NCI-H1417 treated with DMSO at 0.1 percent for 48 hours (cell line): ENCODE measurements at places on chromosomes 4 and X.

GRCh38 chr4:12270546-12270945, 841.9 kb upstream of the HS3ST1 start:
- DNase-seq, result no peak

- DNase-seq, result no peak
Observed at GRCh38 chr4:56666279-56666678, 14.8 kb downstream of the HOPX start.

GRCh38 chr4:165151734-165152133, 39.1 kb upstream of the TMEM192 start:
- no peak for DNase-seq

GRCh38 chr4:113637363-113637762, 124.2 kb downstream of the CAMK2D start:
- DNase-seq, result no peak

- no peak for DNase-seq
Observed at GRCh38 chrX:123088331-123088730, 95.7 kb upstream of the GRIA3 start.

DNA sequence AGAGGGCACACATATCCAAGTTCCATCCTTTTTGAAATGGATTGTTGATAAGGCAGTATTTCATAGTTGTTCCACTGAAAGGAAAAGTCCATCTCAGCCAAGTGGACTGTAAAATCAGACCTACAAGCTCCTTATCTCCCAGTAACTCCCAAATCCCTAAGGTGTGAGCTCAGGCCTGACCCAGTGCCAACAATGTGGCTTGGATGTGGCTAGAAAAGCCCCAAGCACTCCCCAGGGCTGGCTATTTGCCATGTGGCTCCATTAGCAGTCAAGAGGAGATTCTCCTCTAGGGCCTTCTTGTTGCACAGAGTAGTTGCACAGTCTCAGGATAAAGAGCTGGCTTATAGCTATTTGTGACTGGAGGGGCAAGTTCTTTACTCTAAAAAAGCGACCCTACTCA, 25.0 kb upstream of the DGKK start:
- no peak for DNase-seq

GRCh38 chr4:125762537-125762936, 447.8 kb downstream of the FAT4 start:
- DNase-seq, result no peak

- no peak for DNase-seq
Observed at GRCh38 chrX:20513185-20513584, 246.5 kb upstream of the RPS6KA3 start.

GRCh38 chr4:85595098-85595775, 120.3 kb downstream of the ARHGAP24 start:
- no peak for DNase-seq

- no peak for DNase-seq
Observed at GRCh38 chr4:121554382-121554781, 142.4 kb downstream of the ANXA5 start.

GRCh38 chr4:55013431-55013955, 111.9 kb downstream of the KDR start:
- DNase-seq, result no peak

- DNase-seq, result no peak
Observed at GRCh38 chrX:107978707-107979307, 3.4 kb downstream of the TEX13B start.

DNA sequence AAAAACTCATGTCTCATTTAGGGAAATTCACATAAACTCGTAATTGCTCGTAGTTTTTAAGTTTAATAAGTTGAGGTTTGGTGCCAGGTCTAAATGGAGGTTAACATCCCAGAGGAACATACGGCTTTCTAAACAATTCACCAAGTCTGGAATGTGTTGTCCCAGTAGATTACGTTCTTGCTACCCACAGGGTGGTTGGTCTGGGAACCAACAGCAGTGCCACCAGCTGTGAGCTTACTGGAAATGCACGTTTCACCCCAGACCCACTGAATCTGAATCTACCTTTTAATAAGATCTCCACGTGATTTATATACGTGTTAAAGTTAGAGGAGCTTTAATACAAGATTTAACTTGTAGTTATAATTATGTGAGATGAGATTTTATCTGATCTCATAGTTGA, 134.3 kb downstream of the BMPR1B start:
- DNase-seq, result no peak

DNA sequence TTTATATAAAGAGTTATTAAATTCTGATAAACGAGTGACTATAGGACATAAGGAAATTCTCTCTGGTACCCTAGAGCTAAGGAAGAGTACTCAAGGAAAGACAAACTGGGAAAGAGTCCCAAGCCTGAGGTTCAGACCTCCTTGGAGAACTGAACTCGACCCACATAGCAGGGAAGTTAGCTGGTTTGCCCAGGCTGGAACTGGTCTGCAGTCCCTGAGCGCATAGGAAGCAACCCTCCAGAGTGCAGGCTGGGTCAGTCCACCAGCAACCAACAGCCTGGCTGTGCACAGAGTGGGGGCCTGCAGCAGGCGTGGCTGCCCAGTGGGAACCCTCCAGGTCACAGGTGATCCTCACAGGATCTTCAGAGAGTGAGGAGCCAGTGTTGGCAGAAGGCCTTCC, 114.1 kb downstream of the SOWAHB start:
- no peak for DNase-seq

DNA sequence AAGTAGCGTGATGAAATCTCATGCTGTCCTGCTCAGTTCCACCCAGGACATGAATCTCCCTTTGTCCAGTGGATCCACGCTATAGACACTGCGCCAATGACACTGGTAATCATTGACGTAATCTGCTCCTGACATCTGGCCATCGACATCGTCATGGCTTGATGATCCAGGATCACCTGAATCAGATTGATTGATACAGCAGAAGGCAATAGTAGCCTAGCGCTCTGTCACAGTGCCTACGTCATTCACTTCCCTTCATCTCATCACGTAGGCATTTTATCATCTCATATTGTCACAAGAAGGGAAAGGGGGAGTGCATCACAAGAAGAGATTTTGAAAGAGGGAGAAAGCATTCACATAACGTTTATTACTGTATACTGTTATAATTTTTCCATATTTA, 68.8 kb downstream of the STK32B start:
- DNase-seq, result no peak

DNA sequence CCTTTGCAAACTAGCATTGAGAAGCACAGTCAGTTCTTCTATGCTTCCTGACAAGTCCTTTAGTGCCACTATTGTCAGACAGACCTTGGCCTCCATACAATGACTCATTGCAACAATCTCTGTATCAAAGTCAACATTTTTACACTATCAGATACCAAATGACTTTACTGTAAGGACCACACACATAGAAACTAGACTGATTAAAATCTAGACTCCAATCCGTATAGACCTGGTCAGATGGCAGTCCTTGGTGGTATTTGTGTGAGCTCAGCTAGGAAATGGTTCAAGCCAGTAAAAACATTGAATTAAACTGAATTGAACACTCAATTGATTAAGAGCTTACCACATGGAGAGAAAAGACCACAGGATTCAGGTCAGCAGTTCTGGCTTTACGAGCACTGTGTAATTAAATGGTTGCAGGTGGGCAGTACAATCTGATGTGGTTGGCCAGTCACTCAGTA, 549.8 kb upstream of the LCORL start:
- DNase-seq, result no peak

- no peak for DNase-seq
Observed at GRCh38 chr4:176774852-176775251, 17.9 kb downstream of the VEGFC start.

GRCh38 chr4:187576751-187577150, 418.8 kb upstream of the ZFP42 start:
- DNase-seq, result no peak

DNA sequence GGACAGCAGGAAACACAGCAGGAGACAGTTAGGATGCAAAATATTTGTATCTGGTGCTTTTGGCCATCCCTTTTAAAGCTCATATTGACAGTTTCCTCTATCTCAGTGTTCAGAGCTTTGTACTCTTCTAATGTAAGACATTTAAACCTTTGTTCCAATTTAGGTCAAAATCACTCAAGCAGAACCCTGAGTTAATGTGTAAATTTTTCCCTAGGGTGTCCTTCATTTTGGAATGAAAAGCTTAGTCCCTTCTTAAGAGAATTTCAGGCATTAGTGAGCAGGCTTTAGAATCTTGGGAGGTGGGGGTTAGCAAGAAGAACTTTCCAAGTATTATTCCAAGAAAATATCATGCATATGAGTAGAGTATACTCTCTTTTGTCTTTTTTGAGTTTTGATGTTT, 188.7 kb downstream of the GBA3 start:
- no peak for DNase-seq

GRCh38 chr4:174256277-174256713, 27.2 kb downstream of the FBXO8 start:
- no peak for DNase-seq

DNA sequence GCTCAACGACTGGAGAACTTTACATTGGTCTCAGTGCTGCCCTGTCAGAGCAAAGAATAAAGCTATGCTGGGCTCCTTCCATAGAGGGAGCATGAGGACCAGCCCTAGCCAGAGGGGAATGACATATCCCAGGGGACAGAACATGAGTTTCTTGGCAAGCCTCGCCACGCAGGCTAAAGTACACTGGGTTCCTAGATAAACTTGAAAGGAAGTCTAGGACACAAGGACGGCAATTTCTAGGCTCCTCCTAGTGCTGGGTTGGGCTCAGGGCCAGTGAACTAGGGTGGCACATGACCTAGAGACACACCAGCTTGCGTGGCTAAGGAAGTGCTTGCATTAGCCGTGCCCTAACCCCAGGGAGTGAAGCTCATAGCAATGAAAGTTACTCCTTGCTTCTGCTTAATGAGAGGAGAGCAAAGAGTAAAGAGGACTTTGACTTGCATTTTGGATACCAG, 141.0 kb downstream of the MAB21L2 start:
- DNase-seq, result no peak

- no peak for DNase-seq
Observed at GRCh38 chrX:108299704-108300103, 138.5 kb downstream of the COL4A6 start.

DNA sequence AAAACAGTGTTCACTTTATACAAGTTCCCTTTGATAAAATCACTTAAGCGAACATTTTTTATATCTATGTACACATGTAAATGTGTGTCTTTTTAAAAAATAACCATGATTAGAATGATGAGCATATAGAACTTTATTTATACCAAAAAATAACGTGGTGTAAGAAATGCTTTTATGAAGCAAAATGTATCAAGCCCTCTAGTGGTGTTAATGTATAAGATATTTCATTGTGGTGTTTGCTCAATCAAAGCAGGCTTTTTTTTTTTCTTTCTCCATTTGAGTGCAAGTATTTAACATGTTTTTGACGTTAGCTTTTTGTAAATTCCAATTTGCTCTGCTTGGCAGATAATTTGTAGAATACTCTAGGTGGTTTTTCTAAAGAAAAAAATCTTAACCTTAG, 2092.4 kb upstream of the TENM3 start:
- peak; percentile 21 for DNase-seq

DNA sequence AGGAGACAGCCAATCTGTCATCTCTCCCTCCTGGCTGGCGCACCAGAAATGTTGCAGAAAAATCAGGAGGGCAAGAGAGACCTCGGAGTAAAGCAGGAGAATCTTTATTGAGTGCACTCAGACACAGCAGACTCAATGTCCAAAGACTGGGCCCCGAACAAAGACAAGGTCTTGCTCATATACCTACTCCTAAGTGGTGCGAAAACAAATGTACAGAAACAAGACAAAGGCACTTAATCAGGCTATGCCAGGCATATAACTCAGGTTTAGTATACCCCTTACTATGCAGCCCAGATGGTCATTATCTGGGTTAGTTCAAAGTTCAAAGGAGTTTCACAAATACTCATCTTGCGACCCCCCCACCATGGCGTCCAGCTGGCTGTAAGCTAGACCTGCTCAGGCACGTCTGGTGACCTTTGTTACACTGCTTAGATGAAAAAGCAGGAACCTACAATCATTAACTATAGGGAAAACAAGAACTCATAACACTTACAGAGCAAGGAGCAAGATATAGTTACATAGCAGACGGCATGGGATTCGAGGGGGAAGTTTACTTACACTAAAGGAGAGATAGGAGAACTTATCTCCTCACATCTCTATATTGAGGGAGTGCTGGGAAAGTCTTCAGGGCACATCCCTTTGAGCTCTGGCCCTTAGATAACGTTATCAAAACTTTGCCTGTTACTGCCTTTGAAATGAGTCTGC, 27.5 kb downstream of the SULT1E1 start:
- no peak for DNase-seq

- DNase-seq, result no peak
Observed at GRCh38 chr4:74314329-74314728, 6.1 kb downstream of the EPGN start.

- DNase-seq, result no peak
Observed at GRCh38 chr4:119152741-119153140, 17.1 kb downstream of the MYOZ2 start.

DNA sequence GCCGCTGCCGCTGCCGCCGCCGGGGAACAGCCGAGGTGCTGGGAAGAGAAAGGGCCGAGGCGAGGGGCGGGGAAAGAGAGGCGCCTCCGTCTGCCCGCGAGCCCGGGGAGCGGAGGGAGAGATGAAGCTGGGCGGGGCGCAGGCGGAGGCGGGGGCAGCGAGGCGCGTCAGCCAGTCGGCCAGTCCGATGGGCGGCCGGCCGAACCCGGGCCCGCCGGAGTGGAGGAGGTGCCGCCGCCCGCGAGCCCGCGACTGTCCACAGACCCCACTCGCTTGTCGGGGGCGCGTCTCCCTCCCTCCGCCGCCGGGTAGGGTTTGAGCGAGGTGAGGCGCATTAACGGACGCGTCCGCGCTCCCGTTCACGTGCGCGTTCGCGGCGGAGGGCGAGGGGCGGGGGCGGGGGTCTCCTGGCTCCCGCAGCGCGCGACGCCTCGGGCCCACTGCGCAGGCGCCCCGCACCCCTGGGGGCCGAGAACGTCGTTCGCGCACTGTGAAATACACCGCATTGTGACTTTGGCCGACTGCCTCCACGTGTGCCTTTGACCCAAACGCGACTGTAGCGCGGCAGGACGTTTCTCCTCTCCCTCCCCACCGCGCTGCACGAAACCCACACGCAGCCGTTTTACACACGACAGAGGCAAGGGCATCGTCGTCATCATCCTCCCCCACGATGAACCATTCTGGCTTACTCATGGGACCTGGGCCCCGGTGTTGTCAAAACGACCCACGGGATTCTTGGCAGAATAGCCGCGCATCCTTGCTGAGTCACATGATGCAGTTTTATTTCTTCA, at the start of gene NUDT11:
Gene NUDT11 (minus strand): TSS at position 92 of the 791 bp plus-strand sequence. CDS start 148 bp downstream, outside the sequence.
- no peak for DNase-seq

DNA sequence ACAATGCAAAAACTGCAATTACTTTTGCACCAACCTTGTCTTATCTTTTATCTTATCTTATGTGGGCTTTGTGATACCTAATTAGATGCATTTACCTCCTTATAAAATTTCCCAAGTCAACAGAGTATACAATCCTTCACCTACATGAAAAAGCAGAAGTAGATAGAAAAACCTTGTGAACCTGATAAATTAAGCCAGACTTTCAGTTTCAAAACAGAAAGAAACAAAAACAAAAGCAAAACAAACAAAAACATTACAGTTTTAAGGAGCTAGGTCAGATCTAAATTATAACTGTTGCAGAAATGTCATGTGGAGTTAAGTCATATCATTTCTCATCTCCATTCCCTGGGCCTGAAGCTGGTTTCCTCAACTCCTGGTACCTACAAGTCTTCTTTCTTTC, 24.9 kb upstream of the CXXC4 start:
- DNase-seq, result no peak
